Esophagus muscularis mucosa (tissue), 4 donors: ENCODE measurements at places on chromosomes 2 and 18. TPM values are rescaled to one million over a fixed set of nuclear protein-coding genes. Genes with fewer than 3 reads are reported as not detected.

DNA sequence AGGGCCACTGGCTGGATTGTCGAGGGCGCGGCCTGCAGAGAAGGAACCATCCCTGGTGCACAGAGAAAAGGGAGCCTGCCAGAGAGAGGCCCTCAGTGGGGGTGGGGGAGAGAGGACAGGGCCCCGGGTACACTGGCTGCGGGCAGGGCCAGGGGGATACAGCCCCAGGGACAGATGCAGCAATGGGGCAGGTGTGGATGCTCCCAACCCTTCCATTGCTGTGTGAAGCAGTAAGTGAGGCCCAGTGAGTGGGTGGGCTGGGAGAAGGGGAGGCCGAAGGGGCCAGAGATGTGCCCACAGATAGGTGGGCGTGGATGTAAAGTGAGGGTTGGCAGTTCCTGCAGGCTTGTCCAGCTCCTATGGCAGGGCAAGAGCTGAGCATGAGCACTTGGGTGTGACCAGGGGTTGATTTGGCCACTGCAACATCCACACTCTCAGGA is 7.4 kb downstream of the AGXT start:
- no peak for DNase-seq

DNA sequence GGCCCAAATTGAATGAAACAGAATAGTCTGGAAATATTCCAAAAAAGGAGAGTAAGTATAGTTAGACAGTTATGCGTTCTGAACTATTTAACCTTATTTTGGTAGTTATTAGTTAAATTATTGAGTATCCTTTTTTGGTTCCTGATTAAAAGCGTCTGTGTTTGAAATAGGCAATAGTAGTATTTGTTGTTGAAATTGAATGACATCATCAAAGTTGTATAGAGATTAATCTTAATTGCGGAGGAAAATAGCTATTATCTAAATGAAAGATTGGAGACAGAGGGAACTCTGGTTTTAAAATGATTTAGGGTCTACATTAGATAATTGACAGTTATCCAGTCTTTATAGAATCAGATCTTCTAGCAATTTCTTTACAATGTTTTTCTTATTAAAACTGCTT is 115.8 kb downstream of the BIRC6 start:
- no peak for DNase-seq

GRCh38 chr2:203744091-203744490 is 37.7 kb downstream of the CD28 start:
- DNase-seq: no peak

GRCh38 chr2:42183775-42184174 is 14.6 kb downstream of the EML4 start:
- no peak for DNase-seq

- no peak for DNase-seq
These were observed 17.9 kb downstream of the KCNIP3 start for GRCh38 chr2:95314964-95315611.

DNA sequence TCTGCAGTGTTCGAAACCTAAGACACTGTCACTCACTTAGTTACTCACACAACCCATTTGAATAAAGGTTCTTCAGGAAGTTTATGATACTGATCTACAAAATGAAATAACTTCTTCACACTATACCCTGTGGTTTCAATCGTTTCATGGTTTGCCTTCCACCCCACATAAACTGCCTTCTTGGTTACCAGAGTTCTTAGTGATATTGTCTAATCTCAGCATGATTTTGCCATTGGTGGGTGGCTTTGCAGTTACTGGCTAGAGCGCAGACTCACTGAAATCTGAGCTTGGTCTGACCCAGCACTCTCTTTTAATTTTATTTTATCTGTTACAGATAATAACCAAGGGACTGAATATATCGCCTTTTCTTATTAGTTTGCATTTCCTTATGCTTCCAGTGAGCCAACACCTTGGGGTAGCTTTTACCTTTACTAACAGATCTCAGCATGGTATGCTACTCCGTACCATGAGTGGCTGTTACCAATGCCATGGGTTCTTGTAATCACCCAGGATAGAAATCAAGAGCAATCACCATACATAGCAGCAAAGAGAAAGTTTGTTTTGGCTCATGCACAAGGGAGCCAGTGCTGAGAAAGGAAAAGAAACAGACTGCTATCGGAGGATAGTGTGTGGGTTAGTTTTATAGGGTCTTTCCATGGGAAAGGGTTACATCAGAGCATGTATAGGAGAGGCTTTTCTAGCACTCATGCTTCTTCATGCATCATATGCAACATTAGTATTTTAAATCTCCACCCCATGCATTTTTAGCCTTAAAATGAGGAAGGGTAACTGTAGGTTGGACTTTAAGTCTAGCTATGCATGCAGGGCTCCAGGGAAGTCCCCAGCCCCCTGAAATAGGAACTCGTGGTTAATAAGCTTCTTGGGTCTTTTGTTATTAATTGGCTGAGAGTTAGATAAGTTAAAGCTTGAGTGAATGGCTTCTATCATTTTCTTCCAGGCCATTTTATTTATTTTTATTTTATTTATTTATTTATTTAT is 33.3 kb downstream of the ANXA4 start:
- no peak for DNase-seq

GRCh38 chr2:20092226-20092900 is 40.9 kb upstream of the LAPTM4A start:
- DNase-seq: no peak

- DNase-seq: no peak
These were observed 6.1 kb upstream of the LBH start for GRCh38 chr2:30225131-30225762.

DNA sequence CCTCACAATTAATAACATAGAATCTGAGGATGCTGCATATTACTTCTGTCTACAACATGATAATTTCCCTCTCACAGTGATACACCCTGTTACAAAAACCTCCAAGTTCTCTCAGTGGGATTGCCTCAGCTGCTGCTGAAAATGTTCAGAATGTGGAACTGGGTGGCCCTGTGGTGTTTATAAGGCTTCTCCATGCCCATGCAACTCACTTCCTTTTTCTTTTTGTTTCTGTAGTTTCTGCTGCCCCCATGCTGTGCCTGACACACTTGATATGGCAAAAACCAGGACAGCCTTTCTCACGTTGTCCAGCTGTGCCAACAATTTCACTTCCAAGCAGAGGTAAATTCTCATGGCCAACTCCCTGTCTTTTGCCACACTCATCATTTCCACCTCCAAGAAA is 206.2 kb downstream of the RPIA start:
- DNase-seq: no peak

DNA sequence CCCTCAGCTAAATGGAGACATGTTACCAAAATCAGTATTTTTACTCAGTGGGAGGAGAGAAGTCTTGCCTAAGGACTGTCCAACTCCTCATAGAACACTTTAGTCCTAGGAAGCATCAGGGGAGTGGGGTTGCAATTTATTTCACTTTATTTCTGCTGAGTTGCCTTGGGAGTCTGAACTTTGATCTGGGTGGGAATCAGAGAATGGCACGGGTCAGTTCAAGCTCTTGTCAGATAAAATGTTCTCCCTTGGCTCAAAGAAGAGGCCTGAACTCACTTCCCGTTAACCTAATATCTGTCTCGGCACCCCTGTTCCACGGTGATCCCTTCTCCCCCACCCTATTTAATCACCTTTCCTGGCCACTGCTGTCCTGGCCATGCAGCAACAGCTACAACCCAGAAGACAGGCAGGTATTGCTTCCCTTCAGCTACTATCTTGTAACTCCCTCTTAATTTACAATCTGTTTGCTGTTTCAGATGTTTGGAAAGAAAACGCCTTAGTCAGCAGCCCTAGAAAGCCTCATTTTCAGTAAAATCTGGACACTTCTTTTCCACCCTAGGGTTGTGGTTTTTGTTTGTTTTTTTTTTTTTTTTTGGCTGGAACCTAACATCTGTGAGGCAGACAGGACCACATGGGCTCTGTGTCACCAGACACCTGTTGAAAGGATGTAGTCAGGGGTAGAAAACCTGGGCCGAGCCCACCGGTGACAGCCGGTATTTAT is 52.5 kb downstream of the SERTAD2 start:
- no peak for DNase-seq

The ZNF516 gene
- 31.6 TPM for total RNA-seq

The IL36A gene
- total RNA-seq: not detected

The MAP3K19 gene
- total RNA-seq: not detected

The GDF7 gene
- total RNA-seq: 7.1 TPM

The ARID5A gene
- total RNA-seq: 89.3 TPM

The IL37 gene
- not detected for total RNA-seq

The PAPOLG gene
- total RNA-seq: 12.9 TPM

The ACMSD gene
- total RNA-seq: not detected
